ENCODE measurements at places on chromosomes 7 and 10.

DNA sequence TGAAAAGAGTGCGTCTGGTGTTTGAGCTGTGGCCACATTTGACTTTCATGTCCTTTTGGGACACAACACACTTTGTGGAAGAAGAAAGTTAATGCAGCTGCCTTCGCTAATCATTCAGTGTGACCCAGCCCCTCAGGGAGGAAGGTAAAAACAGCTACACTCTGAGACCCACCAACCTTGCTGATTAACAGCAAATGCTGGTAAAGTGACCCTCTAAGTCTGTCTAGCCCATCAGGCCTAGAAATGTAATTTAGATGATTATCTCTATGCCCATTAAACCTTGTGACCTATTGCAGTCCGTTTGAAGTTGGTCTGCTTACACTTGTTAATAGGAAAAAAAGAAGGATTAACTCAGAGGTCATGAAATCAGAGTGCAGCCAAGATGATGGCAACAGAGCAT, 161.9 kb upstream of the WNT16 start:
- DNase-seq = no peak

DNA sequence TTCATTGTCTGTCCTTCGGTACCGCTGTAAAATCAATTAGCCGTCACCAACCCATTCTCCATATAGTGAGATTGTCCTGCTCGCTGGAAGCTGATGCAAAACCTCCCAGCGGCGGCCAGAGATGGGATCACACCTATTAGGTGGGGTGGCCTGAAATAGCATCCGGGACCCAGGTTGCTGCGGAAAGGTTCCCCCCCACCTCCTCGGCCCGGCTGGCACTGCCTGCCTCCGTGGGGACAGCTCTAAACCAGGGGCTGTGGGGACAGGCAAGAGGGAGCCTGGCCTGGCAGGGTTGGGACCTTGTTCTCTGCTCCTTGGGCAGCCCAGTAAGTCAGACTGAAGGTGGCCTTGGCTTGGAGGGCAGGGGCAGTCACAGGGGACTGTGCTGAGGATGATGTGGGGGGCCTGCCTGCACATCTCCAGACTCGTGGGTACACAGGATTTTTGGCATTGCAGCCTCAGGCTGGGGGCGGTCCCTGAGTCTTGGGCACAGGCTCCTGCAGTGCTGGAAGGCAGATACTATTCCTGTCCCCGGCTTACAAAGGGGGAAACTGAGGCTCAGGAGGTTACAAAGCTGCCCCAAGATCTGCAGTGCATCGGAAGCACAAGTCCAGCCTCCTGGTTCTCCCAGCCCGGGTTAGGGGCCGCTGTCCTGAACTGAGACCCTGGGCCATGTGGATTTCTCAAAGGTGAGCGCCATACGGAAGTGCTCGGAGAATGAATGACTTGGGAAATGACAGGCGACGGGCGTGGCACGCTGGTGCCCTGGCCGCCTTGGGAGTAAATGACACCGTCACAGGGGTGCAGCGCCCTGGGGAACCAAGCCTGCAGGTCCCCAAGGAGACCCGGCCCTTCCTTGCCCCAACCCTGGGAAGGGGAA, 65.6 kb downstream of the UNCX start:
- no peak for DNase-seq

DNA sequence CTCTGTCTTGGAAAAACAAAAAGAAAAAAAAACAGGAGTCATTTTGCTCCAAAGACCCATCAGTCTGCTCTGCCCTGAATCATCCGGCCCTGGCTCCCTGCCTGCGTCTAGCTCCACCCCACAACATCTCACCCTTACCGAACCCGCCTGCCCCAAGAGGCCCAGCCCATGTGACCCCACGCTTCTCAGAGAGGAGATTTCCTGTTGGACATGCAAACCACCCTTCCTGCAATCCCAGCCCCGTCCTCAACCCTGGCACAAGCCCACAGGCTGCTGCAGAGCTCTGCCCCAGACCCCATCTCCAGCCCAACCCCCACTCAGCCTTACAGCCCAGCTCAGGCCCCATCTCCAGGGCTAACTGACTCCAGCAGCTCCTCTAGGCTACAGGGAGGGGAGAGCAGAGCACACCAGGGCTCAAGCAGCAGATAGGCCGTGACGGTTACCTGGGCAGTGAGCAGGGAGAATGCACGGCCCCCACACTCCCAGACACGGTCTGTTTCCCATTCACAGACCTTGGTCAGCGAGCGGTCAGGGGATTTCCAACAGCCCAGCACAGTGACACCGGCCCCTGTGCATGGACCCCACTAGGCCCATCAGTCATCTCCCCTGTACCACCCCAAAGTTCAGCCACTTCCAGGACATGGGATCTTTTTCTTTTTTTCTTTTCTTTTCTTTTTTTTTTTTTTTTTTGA, 69.9 kb upstream of the GTF2I start:
- DNase-seq = peak; percentile 95

DNA sequence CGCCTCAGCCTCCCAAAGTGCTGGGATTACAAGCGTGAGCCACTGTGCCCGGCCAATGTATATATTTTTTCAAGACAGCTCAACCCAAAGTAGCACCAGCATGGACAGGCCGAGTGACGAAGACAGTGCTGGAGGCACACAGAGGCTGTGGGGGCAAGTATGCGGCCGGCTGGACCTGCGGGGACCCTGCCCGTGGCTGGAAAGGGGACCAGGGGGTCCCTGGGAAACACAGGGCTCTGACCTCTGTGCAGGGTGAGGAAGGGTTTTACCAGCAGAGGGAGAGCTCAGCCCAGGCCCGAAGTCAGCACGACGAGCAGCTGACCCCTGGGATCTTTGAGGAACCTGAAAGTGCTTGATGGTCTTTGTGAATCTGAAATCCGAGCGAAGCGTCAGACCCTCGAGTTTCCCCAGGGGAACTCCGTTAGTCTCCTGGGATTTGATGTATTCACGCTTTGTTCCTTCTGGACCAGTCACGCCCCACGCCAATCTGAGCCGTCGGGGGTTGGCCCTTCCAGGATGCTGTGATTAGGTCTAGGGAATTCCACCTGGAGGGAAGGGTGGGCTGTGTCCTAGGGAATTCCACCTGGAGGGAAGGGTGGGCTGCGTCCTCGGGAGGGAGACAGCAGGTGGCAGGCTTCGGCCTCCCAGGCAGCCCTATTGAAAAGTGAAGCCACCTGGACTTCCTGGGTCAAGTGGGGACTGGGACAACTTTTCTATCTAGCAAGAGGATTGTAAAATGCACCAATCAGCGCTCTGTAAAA, 10.9 kb upstream of the ZFAND2A start:
- DNase-seq = no peak

DNA sequence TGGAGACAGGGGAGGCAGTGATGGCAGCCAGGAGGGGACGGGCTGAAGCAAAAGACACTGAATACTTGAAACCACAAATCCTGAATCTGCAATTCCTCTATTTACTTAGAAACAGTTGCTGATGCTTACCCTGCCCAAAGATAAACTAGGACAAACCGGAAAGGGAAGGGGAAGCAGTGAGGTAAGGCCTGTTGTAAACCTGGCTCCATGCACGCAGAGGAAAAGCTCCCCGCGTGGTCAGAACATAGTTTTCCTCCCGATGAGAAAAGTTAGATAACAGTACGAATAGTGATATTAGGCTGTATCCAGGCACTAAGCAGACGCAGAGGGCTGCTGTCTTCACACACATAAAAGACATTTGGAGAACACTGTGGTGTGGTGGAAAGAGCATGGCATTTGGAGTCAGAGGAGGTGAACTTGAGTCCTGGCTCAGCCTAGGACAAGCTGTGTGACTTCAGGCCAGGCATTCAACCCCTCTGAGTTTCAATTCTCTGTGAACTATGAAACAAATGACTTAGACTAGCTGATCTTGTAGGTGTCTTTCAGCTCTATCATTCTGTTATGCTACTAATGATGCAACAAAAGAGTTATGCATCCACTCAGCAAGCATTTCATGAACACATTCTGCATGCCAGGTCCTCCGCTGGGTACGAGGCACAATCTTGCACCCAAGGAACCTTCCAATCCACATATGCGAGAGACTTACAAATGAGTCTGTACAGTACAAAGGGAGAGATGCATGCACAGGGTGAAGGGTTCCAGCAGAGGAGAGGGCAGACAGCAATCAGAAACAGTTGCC, 80.9 kb downstream of the SORBS1 start:
- DNase-seq = no peak

- peak; percentile 11 for DNase-seq
Observed at GRCh38 chr7:33423646-33424020, 294.3 kb downstream of the BBS9 start.

GRCh38 chr10:114876602-114877300, 55.2 kb downstream of the FHIP2A start:
- DNase-seq = peak; percentile 84

- no peak for DNase-seq
Observed at GRCh38 chr7:128177768-128178550, 63.1 kb upstream of the LEP start.

DNA sequence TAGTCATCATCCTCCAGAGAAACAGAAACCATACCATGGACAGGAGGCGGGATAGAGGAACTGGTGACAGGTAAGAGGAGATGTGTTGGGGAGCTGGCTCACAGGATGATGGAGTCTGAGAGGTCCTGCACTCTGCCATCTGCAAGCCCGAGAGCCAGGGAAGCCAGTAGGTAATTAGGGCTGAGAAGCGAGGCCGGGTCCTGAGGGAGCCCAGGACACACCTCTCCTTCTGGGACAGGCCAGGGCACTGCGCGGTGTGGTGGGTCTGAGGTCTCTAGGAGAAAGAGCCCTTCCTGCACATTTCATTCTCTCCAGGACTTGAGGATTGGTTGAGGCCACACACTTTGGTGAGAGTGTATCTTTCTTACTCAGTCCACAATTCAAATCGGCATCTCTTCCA, 415.5 kb downstream of the GLRX3 start:
- no peak for DNase-seq

DNA sequence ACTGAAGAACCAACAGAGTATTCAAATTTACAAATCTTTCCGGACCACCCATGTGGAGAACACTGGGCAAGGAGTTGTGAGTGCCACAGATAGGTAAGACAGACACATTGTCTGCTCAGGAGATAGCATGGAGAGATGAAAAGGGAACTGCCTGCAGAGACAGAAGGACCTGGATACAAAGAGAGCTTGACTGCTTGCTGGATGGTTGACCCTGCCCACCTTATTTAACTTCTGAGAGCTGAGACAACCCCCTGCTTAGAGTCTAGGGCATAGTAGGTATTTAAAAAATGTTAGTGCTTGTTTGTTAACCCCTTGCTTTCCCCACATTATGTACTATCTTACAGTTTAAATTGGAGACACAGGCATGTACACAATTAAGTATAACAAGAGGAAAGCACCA, 314.1 kb downstream of the THSD7A start:
- DNase-seq = no peak

DNA sequence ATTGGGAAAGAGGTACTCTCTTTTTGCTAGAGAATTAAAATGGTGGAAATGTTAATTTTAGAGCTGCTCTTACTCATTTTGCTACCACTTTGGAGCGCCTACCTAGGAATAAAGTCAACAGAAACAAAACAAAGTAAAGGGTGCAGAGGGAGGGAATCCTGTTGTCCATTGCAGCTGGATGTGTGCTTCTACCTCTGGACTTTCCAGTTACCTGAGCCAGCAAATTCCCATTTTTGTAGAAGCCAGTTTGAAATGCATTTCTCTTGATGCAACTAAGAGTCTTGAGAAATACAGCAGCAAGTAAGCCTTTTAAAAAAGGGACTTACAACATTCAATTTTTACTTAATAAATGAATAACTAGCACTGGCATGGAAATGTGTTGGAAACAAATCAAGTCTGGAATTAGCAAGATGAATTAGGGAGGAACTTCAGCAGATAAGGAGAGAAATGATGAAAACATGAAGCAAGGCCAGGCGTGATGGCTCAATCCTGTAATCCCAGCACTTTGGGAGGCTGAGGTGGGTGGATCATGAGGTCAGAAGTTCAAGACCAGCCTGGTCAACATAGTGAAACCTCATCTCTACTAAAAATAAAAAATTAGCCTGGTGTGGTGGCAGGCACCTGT, 113.5 kb upstream of the CTTNBP2 start:
- no peak for DNase-seq

GRCh38 chr7:46534664-46535588, 613.9 kb upstream of the IGFBP3 start:
- DNase-seq = no peak

Measured in BE2C (cell line).